ENCODE measurements at places on chromosomes 7 and 10.

- no peak for DNase-seq
Measured at GRCh38 chr10:47334466-47335295, 12.4 kb downstream of the GDF2 start.

GRCh38 chr7:5550831-5551230 is 127.2 kb upstream of the TNRC18 start:
- DNase-seq = no peak

DNA sequence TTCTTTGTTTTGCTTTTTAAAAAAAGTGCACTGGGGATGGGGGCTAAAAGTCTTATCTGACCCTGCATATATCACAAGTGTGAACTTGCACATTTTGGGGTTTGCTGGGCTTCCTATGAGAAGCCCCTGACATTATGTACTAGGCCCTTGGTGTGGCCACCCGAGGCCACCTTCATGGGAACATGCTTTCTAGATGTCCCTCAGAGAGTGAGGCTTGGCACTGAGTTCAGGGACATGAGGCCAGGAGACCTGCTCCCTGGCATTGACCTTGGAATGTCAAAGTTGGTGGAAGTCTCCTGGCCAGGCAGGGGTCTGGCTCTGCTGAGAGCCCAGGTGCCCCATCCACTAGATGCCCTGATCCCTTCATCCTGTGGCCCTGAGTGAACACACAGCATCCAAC is 536.2 kb downstream of the TCERG1L start:
- DNase-seq = no peak

DNA sequence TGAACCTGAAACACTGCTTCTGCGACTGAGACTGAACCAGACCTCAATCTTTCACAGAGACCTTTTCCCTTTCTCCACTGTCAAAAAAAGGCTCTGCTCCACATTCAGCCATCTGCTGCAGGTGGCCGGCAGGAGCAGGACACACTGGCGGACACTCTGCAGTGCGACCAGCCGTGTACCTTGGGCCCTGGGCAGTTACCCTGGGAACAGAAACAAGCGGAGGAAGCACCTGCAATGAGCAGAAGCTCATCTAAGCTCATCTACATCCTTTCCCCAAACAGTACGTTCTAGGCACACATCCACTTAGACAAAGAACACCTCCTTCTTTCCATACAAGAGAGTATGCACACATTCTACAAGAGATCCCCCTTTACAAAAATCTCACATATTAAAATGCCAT is 22.8 kb downstream of the VOPP1 start:
- DNase-seq = no peak

DNA sequence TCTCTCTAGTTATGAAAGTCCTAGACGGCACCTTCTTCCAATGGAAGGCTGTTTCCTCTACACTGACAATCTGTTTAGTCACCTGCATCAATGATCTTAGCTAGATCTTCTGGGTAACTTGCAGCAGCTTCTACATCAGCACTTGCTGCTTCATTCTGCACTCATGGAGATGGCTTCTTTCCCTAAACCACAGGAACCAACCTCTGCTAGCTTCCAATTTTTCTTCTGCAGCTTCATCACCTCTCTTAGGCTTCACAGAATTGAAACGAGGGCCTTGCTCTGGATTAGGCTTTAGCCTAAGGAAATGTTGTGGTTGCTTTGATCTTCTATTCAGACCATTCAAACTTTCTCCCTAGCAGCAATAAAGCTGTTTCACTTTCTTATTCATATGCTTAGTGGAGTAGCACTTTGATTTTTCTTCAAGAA is 24.6 kb downstream of the NAMPT start:
- no peak for DNase-seq

DNA sequence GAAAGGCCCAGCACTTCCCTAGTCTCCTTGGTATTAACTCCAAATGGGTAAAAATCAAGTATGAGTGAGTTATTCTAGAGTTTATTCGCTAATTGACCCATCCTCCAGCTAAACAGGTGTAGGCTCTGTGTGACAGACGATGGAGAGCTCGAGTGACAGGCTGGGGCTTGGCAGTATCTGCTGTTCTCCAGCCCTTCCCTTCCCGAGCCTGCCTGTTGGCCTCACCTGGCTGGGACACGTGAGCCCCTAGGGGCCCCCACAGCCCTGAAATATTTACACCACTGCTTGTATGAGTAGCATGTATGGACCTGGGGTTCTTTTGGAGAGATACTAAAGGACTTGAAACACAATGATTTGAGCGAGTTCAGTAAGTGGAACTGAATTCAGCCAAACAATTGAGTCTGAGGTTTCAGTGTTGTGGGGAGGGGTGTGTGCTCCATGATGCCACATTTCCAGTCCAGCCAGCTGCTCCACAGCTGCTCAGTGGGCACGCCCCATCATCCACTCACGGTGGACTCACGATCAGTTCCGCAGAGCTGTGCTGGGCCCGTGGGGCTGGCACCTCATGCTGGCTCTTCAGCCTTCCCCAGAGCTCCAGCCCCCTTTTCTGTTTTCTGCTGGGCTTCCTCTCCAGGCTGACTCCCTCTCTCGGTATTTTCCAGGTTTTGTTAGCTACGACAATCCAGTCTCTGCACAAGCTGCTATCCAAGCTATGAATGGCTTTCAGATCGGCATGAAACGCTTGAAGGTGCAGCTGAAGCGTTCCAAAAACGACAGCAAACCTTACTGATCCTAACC is 283.0 kb downstream of the USP6NL start:
- no peak for DNase-seq

DNA sequence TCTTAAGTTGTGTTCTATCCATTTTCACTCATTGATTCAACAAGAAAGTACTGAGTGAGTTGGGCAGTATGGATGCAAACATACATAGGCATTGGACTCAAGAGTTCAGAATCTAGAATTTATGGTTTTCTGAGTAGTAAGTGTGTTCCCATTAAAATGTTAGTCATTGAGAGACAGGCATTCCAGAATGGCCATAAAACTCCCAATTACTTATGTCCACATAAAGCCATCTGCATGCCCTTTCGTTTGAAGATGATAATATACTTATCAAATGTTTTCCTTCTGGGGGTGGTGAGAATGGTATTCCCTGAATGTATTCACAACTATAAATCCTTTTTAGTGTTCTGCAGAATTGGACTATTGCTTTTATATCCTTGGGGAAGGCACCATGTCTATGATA is 131.6 kb downstream of the CD36 start:
- DNase-seq = no peak

GRCh38 chr7:128236924-128237586 is 4.0 kb upstream of the LEP start:
- DNase-seq = peak; percentile 95

- no peak for DNase-seq
Measured at GRCh38 chr10:13990392-13990805, 340.3 kb downstream of the FRMD4A start.

- DNase-seq = no peak
Measured at GRCh38 chr10:78808736-78809367, 259.9 kb upstream of the ZMIZ1 start.

DNA sequence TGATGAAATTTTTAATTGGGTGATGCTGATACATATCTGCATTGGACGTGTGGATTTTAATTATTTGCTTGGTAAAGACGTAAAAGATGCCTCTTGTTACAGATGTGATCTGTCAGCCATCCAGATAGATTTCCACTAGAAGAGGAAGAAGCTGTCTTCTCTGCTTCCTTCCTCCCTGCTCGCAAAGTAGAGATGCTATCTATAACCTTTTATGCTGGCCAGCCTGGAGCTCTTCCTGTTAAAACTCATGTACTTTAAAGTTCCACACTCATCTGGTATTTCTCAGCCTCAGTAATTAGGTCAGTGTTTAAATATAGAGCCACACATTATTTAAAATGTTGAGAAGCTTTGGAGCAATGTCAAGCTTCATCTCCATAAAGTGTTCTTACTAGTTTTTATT is 51.2 kb upstream of the TMEM229A start:
- no peak for DNase-seq

GRCh38 chr10:94677691-94678090 is 5.8 kb upstream of the CYP2C18 start:
- DNase-seq = no peak

GRCh38 chr10:69885379-69886013 is 83.8 kb downstream of the COL13A1 start:
- no peak for DNase-seq

- DNase-seq = no peak
Measured at GRCh38 chr10:69891057-69891617, 89.4 kb downstream of the COL13A1 start.

DNA sequence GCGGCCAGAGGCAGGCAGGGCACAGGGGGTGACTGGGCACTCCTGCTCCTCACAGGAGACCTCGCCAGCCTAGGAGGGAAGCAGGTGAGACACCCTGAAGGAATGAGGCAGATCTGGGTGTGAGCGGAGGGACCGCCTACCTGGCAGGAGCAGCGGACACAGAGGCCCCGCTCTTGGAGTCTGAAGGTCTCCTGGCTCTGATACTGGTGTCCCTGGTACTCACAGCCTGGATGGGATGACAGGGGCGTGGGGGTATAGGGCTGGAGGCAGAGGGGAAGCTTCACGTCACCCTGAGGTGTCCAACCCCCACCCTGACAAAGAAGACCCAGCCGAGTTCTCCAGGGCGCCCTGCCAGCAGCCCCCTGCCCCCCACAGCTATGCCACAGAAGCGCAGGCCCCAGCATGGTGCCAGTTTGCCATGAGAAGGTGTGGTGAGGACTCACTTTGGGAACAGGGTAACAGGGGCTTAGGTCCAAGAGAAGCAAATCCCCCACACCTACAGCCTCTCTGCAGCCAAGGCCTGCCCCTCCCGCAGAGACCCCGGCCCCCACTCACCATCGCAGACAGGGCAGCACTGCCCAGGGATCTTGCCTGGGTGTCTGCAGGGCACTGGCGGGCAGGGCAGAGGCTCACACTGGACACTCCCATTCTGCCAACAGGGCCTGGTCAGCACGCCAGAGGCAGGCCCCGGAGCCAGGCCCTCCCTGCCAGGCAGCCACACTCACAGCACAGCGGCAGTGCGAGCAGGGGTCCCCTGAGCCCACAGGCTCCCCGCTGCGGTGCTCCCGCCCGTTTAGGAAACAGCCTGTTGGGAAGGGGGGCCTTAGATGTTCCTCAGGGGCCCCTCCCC is 17.0 kb downstream of the KCP start:
- no peak for DNase-seq

- DNase-seq = no peak
Measured at GRCh38 chr7:157688533-157689268, 351.9 kb downstream of the DNAJB6 start.

- DNase-seq = no peak
Measured at GRCh38 chr7:139758388-139758787, 19.4 kb downstream of the HIPK2 start.

DNA sequence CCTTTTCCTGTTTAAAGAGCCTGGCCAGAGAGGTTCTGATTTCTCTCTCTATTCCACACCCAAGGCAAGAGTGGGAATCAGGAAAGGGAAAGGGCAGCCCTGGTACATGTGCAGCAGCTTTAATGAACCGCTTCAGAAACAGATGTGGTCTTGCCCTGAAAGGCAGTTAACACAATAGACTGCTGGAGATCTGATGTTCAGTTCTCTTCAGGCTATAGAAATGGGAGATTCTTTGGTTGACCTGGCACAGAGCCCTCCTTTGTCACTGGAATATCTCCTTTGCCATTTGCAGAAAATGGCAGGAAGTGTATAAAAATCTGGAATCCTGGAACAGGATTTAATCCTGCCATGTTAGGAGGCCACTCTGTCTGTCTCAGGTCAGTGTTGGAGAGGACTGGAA is 36.3 kb upstream of the EXOC6 start:
- DNase-seq = no peak

DNA sequence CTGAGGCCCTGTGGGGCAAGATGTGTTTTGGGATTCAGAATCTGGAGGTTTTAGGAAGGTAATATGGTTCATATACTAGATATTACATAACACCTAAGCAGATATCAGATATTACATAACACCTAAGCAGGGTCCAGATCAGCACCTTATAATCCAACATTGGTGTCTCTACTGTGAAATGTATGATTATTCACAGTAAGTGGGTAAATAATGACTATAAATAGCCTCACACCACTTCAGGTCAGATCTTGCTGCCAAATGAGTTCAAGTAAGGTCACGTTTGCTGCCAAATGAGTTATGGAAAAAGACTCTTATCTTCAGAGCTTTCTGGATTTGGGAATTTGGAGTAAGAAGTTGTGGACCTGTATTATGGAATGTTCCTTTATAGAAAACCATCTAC is 14.6 kb downstream of the ADRB1 start:
- DNase-seq = no peak

- peak; percentile 9 for DNase-seq
Measured at GRCh38 chr10:95350219-95350829, 59.5 kb upstream of the PDLIM1 start.

- DNase-seq = no peak
Measured at GRCh38 chr7:47190462-47190861, 391.4 kb downstream of the TNS3 start.

- no peak for DNase-seq
Measured at GRCh38 chr10:67308912-67309311, 383.1 kb downstream of the LRRTM3 start.

DNA sequence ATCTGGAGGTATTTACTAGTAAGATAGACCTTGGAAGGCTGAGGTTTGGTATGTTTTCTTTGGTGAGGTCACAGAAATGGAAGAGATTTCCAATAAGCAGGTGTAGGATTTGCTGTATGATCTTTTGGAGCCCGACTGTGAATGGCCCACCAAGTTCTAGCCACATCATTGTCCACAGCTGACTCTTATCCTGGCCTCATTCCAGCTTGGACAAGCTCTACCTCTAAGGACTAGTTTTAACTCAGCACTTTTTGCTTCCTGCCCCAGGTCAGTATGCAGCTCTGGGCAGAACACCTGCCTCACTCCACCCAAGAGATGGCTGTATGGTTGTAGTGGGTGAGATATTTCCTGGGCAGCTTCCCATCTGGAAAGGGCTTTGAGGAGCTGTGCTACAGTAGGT is 6.1 kb upstream of the CPA4 start:
- no peak for DNase-seq

GRCh38 chr7:19413443-19413965 is 268.3 kb upstream of the FERD3L start:
- DNase-seq = no peak

GRCh38 chr10:130576427-130576826 is 440.2 kb downstream of the GLRX3 start:
- DNase-seq = no peak

- no peak for DNase-seq
Measured at GRCh38 chr7:6480323-6480660, 32.5 kb upstream of the DAGLB start.

DNA sequence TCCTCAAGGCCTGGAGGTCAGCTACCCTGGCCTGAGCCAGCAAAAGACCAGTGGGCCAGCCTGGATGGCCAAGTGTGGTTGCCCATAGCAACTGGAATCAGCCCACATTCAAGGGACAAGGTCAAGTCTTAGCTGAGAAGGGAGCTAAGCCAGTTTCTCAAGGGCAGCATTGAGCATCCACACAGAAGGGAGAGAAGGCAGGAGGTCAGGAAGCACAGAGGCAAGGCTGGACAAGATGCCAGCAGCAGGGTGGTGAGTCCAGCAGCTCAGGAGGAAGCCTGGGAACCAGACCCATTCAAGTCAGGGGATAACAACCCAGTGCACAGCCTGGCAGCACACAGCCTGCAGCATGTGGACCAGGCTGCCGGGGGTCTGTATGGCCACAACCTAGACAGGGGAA is 54.0 kb upstream of the ZMIZ1 start:
- DNase-seq = no peak

GRCh38 chr7:146443102-146443501 is 326.5 kb downstream of the CNTNAP2 start:
- no peak for DNase-seq

GRCh38 chr7:94706996-94707740 is 51.2 kb upstream of the SGCE start:
- no peak for DNase-seq

All from CD14-positive monocyte (primary cell).